Transverse colon (tissue), 4 donors: ENCODE measurements at places on chromosomes 11 and 22.

- no peak for DNase-seq
Measured at GRCh38 chr11:114252767-114253166, 43.4 kb upstream of the NNMT start.

DNA sequence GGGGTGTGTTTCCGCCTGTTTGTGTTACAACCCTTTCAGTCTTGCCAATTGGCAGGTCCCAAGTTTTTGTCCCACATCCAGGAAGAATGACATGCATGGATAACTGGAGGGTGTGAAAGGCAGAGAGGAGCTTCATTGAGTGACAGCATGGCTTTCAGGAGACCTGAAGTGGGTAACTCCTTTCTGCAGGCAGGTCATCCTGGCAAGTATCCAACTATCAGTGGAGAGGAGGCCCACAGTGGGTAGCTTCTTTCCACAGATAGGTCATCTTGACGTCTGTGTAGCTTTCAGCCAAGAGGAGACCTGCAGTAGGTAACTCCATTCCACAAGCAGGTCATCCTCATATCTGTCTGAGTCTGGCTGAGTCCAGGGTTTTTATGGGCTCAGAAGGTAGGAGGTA is 1268.8 kb upstream of the CNTN5 start:
- DNase-seq: no peak

- no peak for DNase-seq
Measured at GRCh38 chr11:95764267-95764898, 25.2 kb downstream of the FAM76B start.

- no peak for DNase-seq
Measured at GRCh38 chr11:90585491-90585890, 362.6 kb upstream of the CHORDC1 start.

GRCh38 chr11:70429724-70430521 is 31.6 kb downstream of the CTTN start:
- no peak for DNase-seq

DNA sequence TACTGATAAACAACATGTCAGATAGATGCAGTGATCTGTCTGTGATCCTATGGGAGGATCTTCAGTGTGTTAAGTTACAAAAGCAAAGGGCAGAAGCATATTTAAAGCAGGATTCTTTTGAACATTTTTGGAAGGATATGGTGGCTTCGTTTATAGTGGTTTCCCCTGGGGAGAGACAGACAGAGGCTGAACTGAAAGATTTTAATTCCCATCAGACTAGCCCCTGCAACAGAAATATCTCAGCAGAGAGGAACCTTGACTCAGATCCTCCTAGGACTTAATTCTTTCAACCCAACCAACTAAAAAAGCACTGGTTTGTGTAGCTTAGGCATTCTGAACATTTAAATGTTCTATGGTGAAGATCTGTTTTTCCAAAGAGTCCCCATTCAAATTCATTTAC is 5.7 kb downstream of the CLTCL1 start:
- no peak for DNase-seq

GRCh38 chr22:36816636-36817524 is at the start of gene PVALB:
PVALB (minus strand) TSS chr22:36817035; CDS start chr22:36817005, 30 bp downstream.
- DNase-seq: no peak

DNA sequence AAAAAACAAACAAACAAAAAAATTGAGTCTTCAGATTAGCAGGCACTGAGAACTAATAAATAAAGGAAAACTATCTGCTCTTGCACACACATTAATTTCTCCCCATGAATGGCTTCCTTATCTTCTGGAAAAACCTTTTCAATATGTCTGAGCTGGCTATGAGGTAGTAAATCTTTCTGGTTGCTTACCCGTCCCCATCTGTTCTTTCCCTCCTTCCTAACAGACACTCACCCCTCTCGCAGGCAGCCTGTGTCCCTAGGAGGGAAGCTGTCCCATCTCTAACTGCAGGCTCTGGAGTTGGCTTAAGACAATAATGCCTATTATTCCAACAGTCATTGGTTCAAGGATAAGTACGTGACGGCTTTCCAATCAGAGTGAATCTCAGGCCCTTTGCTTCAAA is 8.2 kb upstream of the SCUBE2 start:
- DNase-seq: no peak

DNA sequence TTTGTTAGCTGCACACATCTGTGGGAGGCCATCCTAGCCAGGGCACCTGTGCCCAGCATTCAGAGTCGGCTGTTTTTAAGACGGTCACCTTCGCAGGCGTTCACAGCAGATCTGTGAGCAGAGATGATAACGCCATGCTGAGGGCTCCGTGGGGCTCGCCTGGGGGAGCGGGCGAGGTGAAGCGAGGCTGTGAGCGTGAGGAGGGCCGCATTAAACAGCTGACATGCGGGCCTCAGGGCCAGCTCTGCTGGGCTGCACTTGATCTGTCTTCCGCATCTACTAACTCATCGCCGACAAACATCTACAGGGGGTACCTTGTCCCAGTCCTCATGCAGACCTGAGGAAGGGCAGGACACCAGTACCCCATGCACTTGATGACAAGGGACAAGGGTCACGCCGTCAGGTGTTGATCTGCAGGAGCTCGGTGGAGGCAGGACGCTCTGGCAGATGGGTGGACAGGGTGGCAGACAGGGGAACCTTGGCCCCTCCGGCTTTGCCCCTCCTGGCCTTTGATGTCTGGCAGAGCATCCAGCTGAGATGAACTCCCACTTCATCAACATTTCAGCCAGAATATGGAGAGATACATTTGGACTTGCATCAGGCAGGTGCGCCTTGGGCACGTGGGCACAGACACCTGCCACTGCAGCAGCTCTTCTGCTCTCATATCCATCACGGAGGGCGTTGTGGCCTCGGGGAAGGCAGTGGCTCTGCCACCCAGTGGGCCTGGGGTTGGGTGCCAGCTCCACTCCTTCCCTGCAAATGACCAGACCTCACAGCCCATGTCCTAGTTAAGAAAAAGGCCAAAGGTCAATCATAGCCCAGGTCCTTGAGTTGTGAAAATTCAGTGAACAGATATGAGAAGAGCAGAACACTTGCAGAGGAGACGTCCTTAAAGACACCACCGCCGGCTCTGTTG is 822.9 kb downstream of the BRD1 start:
- DNase-seq: no peak

GRCh38 chr11:69918231-69918937 is 99.2 kb upstream of the FGF3 start:
- DNase-seq: peak; percentile 3

GRCh38 chr22:30175690-30176288 is 70.8 kb downstream of the LIF start:
- no peak for DNase-seq

DNA sequence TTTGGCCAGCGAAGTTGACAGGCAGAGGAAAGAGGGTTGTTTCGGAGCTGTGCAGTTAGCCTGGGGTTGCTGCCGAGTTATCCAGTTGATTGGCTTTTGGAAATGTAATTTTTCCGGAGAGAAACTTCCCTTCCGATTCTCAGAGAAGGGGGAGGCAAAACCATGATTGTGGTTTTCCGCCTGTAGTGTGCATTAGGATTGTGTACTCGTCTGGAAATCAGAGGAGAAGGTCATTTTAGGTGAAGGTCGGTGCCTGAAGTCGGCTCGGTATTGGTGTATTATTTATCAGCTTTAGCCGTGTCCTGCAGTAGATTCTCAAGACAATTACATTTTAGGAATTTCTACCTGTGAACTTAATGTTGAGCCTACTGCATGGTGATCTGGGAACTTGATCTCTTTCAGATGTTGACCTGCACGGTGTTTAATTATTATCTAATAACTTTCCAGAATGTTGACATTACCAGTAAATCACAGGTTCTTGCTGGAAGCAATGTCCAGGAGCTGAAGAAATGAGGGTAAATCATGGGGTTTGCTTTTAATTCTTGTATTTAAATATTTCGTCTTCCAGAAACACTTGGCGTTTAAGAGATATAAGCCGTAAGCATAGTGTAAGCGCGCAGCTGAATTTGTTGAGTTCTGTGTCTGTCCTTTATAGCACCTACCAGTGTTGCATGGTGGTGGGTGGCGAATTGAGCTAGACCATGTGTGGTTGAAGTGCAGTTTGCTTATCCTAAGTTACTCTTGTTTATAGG is 1.3 kb downstream of the ARHGEF12 start:
- no peak for DNase-seq

DNA sequence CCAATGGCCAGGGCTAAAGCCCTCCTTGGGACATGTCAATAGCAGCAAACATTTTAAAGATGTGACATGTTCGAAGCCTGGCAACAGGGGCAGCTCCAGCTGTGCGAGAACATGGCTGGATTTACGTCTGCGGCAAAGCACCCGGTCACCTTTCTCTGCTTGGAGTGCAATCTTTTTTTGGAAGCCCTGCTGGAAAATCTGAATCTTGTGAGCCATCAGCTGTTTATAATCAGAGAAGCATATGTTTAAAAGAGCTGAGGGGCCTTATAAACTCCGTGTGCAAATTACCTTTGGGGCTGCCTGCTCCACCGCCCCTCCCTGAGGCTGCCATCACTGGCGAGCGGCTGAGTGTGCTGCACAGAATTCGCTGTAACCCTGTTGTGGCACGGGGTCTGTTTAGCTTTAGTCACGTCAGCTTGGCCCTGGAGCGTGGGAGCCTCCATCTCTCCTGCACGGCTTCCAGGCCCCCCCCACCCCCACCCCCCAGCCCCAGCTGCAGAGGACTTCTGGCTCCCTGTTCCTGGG is 9.0 kb upstream of the KCNQ1OT1 start:
- DNase-seq: no peak

GRCh38 chr22:42173183-42173926 is 42.7 kb upstream of the CYP2D6 start:
- DNase-seq: no peak

DNA sequence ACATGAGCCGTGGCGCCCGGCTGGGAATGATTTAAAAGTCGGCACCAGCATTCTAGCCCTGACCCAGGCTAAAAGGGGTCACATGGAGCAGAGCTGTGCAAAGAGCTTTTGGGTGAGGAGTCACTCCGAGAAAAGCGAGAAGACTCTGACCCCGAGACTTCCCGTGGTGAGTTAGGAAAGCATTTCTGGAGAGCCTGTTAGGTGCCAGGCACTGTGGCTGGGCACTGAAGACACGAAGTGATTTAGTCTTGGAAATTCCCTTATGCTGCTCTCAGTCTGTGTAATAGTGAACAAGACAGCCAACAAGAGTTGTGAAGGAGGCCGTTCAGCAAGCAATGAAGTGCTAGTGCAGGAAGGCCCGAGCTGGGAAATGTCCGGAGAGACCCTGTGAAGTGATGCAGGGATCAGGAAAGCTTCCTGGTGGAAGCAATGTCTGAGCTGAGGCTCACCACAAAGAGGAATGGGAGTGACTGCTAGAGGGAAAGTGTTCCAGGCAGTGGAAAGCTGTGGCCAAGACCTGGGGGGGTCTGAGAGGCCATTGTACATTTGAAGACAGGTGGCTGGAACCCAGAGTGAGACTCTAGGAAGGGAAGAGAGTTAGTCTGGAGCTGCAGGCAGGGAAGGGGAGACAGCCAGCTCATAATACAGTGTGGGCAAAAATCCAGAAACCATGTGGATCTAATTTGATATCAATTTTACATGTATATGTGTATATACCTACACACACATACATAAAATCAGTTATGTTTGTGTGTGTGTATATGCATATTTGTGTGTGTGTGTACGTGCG is 31.6 kb downstream of the MARK2 start:
- DNase-seq: no peak

DNA sequence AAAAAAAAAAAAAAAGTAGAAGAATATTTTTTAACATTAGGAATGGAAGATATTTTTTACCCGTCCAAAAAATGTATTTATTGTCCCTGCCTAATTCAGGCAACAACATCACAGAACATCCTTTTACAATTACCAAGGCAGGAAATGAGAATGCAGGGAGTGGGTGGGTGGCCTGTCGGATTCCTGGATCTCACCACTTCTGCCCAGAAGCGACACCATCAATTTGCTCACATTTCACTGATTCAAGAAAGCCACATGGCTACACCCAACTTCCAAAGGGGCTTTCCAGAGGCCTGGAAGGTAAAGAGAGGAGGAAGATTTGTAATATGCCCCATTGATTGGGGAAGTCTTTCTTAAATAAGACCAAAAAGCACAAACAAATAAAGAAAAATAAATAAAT is 93.8 kb upstream of the CLPB start:
- no peak for DNase-seq
